ENCODE measurements at places on chromosomes 12 and 14.
A peak's percentile ranks its signal among the peaks of the same experiment; 100 is the strongest.

- DNase-seq, result no peak
These were observed 843 bp upstream of the NUAK1 start for GRCh38 chr12:106139422-106140171.

- DNase-seq, result no peak
These were observed 1.2 kb downstream of the DYRK2 start for GRCh38 chr12:67649570-67650387.

GRCh38 chr12:54420766-54421144, 1.7 kb upstream of the ITGA5 start:
- DNase-seq, result no peak

- DNase-seq, result no peak
These were observed 38.9 kb upstream of the LRP6 start for GRCh38 chr12:12305568-12306300.

DNA sequence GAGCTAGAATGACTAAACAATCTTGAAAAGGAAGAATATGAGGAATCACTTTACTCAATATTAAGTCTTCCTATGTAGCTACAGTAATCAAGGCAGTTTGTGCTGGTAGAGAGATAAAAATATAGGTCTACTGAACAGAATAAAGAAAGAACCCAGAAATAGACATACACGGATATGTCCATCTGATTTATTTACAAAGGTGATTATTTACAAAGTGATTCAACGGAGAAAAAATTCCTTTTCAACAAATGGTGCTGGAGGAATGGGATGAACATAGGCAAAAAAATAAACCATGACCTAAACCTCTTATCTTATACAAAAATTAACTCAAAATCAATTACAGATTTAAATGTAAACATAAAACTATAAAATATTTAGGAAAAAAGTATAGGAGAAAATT, 36.6 kb downstream of the TAOK3 start:
- no peak for DNase-seq

- DNase-seq, result peak; percentile 98
These were observed 213.1 kb downstream of the CHST11 start for GRCh38 chr12:104669851-104670337.

DNA sequence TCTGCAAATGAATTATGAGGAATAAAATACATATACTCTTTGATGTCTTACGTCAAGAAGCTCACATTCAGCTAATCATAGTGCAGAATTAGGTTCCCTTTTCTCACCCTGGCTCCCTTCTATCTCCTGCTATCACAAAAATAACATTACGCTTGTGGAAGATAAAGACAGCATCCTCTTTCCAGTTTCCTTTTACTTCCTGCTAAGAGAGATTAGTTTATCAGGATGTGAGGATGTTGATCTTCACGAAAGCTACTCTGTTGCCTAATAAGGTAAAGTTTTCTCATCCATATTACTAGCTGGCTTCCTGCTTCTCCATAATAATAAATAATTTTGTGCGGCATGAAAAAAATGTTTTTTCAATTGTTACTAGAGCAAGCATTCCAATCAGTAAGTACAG, 217.7 kb upstream of the DCN start:
- DNase-seq, result no peak

- no peak for DNase-seq
These were observed 63.0 kb upstream of the BTG1 start for GRCh38 chr12:92208613-92209121.
